A172 (cell line): ENCODE measurements at places on chromosomes 16 and 17.

DNA sequence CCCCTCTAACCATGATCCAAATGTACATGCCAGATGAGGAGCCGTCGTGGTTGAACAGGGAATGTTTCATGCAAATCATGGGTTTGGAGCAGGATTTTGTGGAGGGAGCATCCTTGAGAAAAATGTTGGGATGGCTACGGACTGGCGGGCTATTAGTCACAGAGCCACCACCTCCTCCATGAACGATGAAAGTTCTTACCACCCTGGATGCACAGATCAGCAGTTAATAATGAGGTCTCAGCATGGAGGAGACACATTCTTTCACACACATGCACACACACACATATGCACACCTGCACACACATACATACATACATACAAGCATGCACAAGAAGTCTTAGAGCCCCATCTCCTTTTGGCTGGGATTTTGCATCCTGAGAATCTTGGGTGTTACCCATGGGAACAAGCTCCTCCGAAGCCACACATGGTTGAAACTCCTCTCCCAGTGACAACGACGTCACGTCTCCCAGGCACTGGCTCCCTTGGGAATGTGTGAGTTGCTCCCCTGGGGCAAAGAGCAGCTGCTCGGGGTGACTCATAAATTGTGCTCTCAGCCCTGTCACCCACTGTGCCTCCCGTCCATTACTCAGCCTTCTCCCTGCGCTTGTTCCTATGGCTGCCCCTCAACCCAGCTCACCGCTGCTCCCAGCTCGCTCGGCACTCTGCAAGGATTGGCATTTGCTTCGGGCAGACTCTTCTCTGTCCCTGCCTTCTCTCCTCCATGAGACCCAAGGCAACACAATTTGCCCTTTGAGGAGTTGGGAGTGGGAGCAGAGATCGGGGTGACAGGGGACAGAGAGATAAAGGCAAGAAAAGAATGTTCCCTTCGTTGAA lies 344.6 kb downstream of the SOX9 start:
- peak; percentile 99 for DNase-seq

DNA sequence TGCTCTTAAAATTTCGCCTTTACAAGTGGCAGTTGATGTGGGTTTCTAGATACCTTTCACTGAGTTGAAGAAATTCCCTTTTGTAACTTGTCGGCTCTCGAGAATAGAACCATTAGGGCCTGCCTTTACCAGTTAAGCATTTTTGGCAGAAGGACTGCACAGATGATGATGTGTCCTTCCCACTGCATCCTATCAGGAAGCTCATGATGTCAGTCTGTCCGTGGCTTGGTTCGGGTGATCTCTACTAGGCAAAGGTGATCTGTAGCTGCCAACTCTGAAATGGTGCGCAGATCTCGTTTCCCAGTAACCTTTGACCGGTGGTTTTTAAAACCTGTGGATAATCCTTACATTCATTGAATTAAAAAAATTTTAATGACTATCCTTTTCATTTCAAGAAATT lies 49.7 kb downstream of the ZNRF1 start:
- no peak for DNase-seq

GRCh38 chr17:12028611-12029010 lies 7.9 kb downstream of the MAP2K4 start:
- no peak for DNase-seq

DNA sequence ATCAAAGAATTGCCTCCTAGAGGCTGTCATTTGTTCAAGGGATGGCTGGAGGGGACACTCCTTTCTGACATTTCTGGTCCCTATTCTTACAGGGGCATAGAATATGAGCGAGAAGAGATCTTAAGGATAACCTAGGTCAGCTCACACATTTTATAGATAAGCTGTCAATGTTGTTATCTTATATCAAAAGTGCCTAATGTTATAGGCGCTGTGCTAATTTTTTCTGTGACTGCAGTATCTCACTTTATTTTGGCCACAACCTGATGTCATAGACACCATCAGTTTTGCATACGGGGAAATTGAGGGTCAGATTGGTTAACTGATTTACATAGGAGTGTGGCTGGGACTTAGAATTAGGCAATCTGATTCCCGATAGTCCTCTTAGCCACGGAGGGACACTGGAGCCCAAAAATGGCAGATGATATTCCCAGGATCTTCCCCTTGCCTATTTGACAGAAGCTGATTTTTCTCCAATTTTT lies 1.2 kb downstream of the CPD start:
- no peak for DNase-seq

DNA sequence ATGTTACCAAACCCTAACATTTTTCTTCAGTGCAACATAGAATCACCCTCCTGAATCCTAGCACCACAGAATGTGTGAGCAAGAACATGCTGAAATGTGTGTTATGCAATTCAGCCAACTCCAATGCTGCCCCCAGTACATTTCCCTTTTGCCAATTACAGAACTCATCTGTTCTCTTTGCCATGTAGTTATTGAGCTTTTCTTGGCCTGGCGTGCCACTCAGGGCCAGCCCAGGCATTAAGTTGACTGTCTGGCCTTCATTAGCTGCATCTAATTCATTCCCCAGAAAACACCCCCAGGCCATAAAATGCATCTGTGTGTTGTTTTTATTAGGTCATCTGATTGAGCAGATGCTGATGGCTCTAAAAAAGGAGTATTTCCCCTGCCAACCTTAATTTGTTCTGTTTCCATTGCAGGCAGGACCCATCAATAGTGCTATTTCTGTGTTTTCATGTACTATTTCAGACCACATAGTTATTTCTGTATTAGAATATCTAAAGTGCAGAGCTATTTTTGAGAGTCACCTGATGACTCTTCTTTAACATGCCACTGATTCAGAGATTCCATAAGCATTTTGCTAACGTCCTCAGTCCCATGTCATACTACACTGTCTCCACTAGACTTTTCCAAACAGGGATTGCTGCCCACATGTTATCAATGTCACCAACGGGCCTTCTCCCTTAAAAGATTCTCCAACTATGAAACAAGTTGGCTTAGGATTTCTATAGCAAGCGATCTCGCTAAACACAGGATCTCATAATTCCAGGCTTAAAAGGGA lies 969.7 kb downstream of the CDH11 start:
- no peak for DNase-seq

GRCh38 chr16:68404736-68405345 lies 43.5 kb downstream of the SMPD3 start:
- no peak for DNase-seq

- no peak for DNase-seq
Observed at GRCh38 chr16:13171313-13171712, 269.9 kb downstream of the SHISA9 start.

DNA sequence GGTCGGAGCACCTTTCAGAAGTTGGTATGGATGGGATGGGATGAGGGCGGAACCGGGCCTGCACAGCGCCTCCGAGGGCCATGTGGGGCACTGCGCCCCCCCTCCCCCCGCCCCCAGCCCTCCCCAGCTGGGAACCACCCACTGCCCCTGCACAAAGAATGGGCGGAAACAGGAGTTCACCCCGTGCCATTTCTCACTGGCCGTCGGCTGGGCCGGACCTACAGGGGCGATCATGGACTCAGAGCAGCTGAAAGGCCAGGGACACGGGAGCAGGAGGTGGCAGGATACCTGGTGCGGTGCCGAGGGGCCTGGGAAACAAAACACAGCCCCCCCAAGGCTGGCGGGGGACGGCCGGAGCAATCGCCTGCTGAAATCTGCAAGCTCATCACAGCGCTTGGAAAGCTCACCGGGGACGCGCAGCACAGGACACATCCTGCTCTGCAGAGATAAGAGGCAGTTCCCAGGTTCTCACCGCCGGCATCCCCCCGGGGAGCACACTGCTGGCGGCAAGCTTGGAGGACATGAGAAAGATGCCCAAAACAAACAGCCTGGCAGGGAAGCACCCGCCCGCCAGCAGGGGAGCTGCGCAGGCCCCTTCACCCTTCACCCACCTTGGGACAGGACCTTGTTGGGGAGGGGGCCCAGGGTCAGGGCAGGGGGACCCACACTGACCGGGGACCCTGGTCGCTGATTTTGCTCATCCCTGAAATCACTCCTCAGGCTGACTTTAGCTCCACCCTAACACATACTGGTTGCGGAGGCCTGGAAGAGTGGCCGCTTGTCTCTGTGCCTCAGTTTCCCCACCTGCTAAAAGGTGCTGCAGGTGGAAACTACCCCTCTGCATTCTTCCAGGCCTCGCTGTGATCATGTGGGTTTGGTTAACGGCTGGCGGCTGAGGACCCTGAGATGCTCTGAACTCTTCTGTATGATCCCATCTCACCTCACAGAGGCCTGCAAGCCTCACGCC lies 263.9 kb downstream of the C16orf95 start:
- no peak for DNase-seq
